Glutamatergic neuron (in vitro differentiated cells): ENCODE measurements at places on chromosomes 5 and 9. TPM values are rescaled to one million over a fixed set of nuclear protein-coding genes. Genes with fewer than 3 reads are reported as not detected.

The ESM1 gene
- not detected for total RNA-seq

The LEAP2 gene
- 2.5 TPM for total RNA-seq

The PCA3 gene
- total RNA-seq, result not detected

The SLCO6A1 gene
- 1.6 TPM for total RNA-seq

The RAB3C gene
- total RNA-seq, result 36.2 TPM

The PCDHA1 gene
- total RNA-seq, result 0.69 TPM

The GABRA6 gene
- not detected for total RNA-seq

The TAL2 gene
- total RNA-seq, result 1.6 TPM

The SLC34A1 gene
- total RNA-seq, result not detected

The TAF11L10 gene
- 0.83 TPM for total RNA-seq

The DMGDH gene
- total RNA-seq, result 1.7 TPM

The ANKRD18A gene
- total RNA-seq, result 32.3 TPM

The GRM6 gene
- total RNA-seq, result not detected

The HAVCR1 gene
- not detected for total RNA-seq

The MCCC2 gene
- total RNA-seq, result 17.3 TPM

The FOXD4L3 gene
- total RNA-seq, result 0.27 TPM

The CCL27 gene
- total RNA-seq, result 1.7 TPM

The TMEM215 gene
- 0.27 TPM for total RNA-seq

The KCNN2 gene
- 2.3 TPM for total RNA-seq

The UGCG gene
- total RNA-seq, result 16.0 TPM

The CAVIN4 gene
- 32.9 TPM for total RNA-seq

The THBS4 gene
- 41.1 TPM for total RNA-seq

The IL13 gene
- total RNA-seq, result not detected

The RORB gene
- 2.2 TPM for total RNA-seq

The KLF4 gene
- 72.1 TPM for total RNA-seq

The DND1 gene
- 5.4 TPM for total RNA-seq

The EQTN gene
- not detected for total RNA-seq

The EIF4E1B gene
- total RNA-seq, result not detected
